Activated CD8-positive, alpha-beta T cell treated with anti-CD3 and anti-CD28 coated beads, Interleukin-2, amount 10 ng/mL, durations not matched to agents 7 days and 5 days (primary cell): ENCODE measurements at places on chromosomes 12 and 14. TPM values are rescaled to one million over a fixed set of nuclear protein-coding genes. Genes with fewer than 3 reads are reported as not detected.

ARHGAP9 gene
- total RNA-seq, result 248 TPM

KLRC1 gene
- total RNA-seq, result 4.9 TPM

ARF3 gene
- total RNA-seq, result 104 TPM

COPZ1 gene
- 112 TPM for total RNA-seq

KRT6A gene
- not detected for total RNA-seq

SLC39A5 gene
- total RNA-seq, result not detected

KCNC2 gene
- total RNA-seq, result not detected

DNA sequence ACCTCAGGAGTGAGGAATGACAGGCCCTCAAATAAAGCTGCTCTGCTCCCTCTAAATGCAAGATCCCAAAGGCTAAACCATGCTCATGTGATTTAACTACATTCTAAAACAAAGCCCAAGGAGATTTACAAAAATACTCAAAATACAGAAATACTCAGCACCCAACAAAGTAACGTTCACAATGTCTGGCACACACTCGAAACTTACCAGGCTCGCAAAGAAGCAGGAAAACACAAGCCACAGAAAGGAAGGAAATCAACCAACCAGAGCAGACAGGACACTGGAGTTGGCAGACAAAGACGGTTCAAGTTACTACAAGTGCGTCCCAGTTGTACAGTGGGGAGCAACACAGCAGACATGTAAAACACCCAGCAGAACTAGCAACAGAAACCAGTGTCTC lies 33.4 kb downstream of the STX2 start:
- DNase-seq, result no peak

- no peak for DNase-seq
Observed at GRCh38 chr12:126907900-126908764, 1358.8 kb upstream of the TMEM132C start.

GRCh38 chr12:93602897-93603668 lies 30.6 kb downstream of the SOCS2 start:
- no peak for DNase-seq

GRCh38 chr14:90060965-90061684 lies 669 bp upstream of the KCNK13 start:
- peak; percentile 41 for DNase-seq

DNA sequence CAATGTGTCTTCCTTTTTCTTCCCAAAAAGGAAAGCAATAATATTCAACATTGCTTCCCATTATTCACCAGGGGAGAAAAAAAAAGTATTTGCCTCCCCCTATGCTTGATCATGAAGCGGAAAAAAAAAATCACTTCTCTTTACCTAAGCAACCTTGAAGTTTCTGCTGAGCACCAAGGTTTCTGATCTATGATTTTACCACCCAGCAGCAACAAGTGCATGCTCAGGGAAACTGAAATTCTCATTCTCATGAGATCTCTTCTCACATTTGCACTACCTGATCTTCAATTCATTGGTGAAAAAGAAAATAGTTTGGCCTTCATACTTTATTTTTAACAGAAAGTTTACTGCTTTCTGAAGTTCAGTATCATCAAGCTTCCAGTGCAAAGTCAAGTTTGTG lies 125.8 kb downstream of the ARMH4 start:
- DNase-seq, result no peak

DNA sequence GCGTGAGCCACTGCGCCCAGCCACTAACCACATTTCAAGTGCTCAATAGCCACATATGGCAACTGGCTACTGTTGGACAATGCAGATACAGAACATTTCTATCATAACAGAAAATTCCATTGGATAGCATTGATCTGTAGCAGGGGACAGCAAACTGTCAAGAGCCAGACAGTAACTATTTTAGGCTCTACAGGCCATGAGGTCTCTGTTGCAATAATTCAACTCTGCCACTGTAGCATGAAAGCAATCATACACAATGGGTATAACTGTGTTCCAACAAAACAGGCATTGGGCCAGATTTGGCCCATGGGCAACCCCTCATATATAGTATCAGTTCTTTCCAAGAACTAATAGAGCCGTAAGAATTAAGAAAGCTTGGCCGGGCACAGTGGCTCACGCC lies 8.0 kb downstream of the CSRNP2 start:
- DNase-seq, result no peak

GRCh38 chr14:99287269-99287942 lies 15.4 kb upstream of the BCL11B start:
- peak; percentile 49 for DNase-seq

DNA sequence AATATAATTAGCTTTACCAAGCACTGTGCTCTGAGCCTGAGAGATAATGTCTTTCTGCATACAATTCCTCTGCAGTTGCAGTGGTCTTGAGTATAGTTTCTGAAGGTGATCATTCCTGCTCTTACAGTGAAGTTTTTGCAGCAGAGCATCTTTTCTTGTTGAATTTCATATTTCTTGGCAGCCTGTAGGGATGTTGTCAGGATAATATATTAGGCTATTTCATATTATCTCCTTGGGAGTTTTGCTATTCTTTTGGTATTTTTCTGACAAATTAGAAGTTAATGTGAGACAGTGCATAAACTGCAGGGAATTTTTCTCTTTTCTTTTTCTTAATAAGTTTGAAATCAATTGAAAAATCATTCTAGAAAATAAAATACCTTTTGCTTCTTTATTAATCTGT lies 1502.6 kb upstream of the FLRT2 start:
- DNase-seq, result no peak

DNA sequence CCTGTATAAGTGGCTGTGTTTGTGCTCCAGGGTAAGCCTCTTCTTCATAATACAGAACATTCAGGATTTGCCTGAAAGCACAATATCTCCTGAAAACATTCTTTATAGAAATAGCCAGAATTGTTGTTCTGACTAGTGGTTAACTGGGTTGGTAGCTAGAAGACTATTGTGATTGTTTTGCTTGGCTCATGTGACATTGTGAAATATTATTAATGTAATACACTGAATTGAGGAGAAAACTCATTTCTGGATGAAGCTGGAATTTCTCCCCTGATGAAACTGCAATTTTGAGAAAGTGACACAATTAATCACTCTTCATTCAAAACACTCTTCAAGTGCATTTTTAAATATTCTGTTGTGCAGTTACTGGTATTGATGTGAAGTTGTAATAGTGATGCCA lies 172.3 kb upstream of the PTPRQ start:
- no peak for DNase-seq

- DNase-seq, result no peak
Observed at GRCh38 chr12:49536526-49537071, 2.2 kb upstream of the KCNH3 start.

DNA sequence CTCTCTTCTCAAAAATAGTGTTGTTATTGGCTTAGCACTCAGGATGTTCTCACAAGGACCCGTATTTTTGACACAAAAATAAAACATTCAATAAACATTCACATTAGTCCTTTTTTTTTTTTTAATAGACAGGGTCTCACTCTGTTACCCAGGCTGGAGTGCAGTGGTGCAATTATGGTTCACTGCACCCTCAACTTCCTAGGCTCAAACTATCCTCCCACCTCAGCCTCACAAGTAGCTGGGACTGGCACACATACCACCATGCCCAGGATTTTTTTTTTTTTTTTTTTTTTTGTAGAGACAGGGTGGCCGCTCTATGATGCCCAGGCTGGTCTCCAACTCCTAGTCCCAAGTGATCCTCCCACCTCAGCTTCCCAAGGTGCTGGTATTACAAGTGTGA lies 27.0 kb downstream of the PPP1R13B start:
- no peak for DNase-seq

DNA sequence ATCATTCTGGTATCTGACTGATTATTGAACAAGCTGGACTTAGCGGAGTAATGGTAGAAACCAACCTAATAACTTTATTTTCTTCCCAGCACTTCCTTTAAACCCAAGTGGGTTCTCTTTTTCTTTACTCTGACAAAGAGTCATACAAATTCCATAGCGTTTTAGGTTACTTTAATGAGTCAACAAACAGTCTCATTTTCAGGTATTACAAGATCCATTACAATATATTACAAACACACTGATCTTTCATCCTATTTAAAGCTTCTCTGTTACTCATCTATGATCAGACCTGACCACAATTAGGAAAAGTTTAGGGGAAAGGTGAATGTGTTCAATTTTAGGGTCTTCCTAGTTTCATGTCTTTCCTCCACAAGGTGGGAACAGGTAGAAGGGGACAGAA lies 39.4 kb upstream of the PTPRQ start:
- DNase-seq, result no peak

DNA sequence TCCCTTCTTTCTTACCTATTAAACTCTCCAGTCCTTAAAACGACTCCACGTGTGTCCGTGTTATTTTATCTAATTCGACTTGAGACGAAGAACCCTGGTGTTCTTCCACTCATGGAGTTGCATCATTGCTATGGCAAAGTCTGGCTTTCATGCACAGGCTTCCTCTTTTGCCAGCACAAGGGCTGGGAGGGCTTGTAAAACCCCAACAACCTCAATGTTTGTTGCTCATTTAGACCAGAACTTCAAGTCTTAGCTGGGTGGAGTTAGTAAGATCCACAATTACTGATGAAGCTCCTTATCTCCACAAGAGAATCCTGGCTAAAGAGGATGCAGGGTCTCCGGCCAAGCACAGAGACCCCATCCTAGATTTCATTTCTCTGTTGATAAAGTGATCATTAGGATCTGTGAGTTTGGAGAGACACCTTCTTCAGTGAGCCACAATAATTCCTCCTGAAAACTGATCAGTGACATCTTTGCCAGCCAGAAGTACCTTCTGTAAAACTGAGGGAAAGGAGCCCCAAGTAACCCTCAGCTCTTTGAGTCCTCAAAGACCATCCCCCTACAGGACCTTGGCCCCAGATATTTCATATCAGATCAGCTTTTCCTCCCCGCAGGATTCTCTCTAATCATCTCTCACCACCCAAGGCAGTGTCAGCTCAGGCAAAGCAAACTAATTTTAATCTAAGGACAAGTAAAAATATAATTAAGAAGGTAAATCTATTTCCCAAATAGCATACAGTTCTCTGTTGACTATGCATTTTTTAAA lies 514.6 kb downstream of the FUT8 start:
- DNase-seq, result peak; percentile 38

- no peak for DNase-seq
Observed at GRCh38 chr12:124387528-124387911, 92.6 kb downstream of the RFLNA start.

GRCh38 chr12:130791629-130792028 lies 47.4 kb downstream of the STX2 start:
- no peak for DNase-seq

DNA sequence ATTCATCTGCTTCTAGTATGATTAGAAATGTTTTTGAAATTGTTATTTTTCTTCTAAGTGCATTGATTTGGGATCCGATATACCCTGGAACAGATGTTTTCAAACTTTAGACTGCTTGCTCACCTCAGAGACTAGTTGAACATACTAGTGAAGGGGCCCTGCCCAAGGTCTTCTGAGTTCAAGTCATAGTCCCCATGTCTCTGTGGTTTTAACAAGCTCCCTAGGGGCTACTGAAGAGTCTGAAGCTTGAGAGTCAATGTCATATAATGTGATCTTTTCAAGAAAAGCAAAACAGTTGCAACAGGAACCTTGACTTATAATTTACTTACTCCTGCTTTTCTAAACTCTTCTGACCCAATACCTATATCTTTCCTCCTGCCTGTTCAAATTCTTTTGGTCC lies 7.5 kb upstream of the UBE2N start:
- no peak for DNase-seq
